MG63 (cell line): ENCODE measurements at places on chromosomes 7 and 10. TPM values are rescaled to one million over a fixed set of nuclear protein-coding genes. Genes with fewer than 3 reads are reported as not detected.

TMEM26 gene
- 0.25 TPM in 1 of 2 replicates, not detected in the other for total RNA-seq

TUBGCP2 gene
- total RNA-seq = 58.6 and 80.8 TPM in 2 replicates

PRKAR2B gene
- 0.44 and 1.3 TPM in 2 replicates for total RNA-seq

PLCE1 gene
- 1.5 and 3.9 TPM in 2 replicates for total RNA-seq

MINDY4 gene
- total RNA-seq = 1.7 TPM in 1 of 2 replicates, not detected in the other

GPR85 gene
- 1.3 and 1.8 TPM in 2 replicates for total RNA-seq

C10orf105 gene
- total RNA-seq = not detected in 2 replicates

PIP gene
- not detected in 2 replicates for total RNA-seq

DYNC1I1 gene
- 2.2 and 2.3 TPM in 2 replicates for total RNA-seq

HECW1 gene
- 1.7 and 18.4 TPM in 2 replicates for total RNA-seq
